ENCODE measurements at places on chromosomes 12 and 14.
A peak's percentile ranks its signal among the peaks of the same experiment; 100 is the strongest.

DNA sequence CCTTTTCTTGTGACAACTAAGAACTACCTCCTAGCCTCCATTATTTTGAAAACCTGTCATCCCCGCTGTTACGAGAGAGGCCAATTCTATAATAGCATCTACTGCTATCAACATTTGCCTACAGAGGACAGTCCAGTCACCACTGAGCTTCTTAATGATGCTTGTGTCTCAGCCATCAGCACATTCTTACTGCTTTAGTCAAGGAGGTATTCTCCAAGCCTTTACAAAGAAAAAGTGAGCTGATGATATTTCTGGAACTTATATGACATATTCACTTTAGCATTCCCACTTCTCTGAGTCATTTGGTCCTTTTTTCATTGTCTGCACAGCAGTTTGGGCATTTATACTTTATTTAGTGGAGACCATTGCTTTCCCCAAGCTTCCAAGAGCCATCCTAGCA, 497.7 kb upstream of the RPL10L start:
- DNase-seq, result peak; percentile 80

DNA sequence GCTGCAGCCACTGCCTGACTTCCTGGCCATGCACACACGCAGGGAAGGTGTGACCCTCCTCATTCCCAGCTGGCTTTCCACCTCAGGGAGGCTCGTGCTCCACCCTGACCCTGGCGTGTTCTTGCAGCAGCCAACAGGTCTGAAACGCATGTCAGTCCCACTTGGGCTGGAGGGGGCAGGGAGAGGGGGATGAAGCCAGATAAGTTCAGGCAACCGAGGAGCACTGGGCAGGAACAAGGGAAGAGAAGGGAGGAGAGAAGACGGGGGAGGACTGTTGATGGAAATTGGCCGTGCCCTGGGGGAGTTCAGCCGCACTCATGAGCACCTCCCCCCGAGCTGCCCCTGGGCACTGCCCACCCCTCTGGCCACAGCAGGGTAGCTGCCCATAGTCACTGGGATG, 182.4 kb upstream of the PRMT8 start:
- DNase-seq, result no peak

DNA sequence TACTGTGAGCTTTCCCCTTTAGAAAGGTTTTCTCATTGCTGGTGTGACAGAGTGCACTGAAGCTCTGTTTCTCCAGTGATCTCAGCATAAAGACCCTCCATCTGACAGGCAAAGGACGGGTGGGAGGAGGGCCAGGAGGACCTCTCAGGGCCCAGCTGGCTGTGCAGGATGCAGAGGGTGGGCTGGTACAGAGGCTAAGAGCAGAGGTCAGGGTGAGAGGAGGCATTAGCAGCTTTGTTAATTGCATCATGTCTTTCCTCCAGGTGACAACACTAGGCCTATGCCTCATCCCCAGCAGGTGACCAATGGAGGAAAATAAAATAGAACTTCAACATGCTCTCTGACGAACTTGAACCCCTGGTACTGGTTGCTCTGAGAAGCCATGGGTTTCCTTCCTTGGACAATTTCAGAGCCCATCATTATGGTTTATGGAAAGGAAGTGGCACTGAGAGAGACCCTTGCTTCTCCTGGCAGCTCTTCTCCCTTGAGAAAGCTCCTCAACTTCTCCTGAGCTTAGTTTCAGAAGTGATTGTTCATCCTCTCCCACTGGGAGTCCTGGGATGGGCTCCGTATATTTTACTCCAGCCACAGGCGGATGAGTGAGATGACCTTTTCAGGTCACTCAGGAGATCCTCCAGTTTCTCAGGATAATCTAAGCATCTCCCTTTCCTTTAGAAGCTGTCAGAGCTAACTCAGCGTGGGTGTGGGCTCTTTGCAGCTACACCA, 45.8 kb upstream of the ATP23 start:
- DNase-seq, result no peak

DNA sequence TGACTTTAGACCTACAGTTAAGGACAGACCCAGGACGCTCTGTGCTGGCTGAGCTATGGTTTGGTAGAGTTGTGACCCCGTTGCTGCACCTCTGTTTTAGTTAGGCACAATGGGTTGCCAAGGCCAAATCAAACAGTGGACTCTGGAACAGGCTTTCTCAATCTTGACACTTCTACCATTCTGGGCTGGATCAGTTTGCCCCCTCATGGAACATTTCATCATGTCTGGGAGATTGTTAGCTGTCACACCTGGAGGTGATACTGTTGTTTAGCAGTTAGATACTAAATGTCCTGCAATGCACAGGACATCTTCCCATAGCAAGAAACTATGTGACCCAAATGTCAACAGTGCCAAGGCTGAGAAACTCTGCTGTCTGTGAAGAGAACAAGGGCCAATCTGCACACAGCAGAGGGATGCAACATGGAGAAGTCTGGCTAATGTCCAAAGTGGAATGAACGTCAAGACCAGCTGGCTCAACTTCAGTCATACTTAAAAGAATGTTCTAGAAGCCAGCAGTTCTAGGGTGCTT, 65.6 kb upstream of the DICER1 start:
- peak; percentile 59 for DNase-seq

DNA sequence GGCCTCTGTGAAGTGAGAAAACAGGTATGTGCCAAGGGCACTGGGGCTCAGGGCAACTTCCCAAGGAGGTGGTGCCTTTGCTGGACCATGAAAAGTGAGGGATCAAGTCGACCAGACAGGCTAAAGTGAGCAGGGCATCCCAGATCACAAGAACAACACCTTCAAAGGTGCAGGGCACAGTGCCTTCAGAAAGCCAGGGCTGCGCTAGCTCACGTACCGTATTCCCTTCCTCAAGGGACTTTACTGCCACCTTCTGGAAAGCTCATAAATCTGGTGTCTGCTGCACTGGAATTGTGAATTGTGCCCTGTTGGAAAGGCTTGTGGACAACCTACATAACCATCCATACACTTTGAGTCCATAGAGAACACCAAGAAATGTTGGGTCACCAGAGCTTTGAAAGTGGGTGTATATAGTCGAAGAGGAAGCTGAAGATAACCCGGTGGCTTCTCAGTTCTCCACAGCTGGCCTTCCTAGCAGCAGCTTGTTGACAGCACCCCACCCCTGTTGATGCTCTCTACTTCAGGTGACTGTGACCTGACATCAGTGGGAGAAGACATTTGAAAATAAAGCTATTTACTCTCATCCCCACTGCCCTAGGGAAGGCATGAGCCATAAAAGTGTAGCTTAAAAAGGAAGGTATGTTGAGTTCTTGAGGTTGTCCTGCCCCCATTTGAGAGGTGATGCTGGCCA, 24.5 kb downstream of the FIGNL2 start:
- peak; percentile 45 for DNase-seq

DNA sequence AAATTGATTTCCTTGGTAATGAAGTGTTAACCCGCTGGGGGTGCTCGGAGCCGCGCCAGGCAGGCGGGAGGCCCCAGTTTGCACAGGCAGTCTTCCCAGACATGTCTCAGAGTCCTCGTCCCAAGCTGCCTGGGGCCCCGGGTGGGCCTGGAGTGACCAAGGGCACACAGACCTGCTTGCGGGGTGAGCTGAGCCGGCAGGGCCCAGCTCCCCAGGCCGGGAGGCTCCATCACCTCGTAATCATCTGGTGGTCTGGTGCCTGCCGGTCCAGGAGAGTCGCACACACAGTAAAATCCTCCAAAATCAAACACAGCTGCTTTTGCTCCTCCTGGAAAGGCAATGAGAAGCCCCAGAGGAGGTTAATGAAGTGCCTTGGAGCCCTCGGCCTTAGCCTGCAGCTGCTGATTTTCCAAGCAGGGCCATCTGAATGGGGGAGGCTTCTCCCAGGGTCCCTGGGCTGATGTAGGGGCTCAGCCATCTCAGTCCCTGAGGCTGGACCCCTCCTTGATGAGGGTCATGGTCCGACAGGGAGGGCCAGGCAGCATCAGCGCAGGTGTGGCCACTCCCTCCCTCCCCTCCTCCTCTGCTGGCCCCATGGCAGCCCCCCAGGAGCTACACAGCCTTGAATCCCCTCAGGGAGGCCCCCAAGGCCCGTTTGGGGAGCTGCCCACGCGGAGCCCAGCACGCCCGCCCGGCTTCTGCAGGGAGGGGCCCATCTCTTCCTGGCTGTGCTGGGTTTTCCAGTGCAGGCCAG, 39.4 kb upstream of the FBRSL1 start:
- no peak for DNase-seq

GRCh38 chr14:96195441-96196081, 9.1 kb upstream of the BDKRB2 start:
- no peak for DNase-seq

GRCh38 chr14:30875788-30876053, 1.4 kb downstream of the COCH start:
- no peak for DNase-seq

GRCh38 chr14:71595441-71595840, 336.8 kb upstream of the RGS6 start:
- no peak for DNase-seq

DNA sequence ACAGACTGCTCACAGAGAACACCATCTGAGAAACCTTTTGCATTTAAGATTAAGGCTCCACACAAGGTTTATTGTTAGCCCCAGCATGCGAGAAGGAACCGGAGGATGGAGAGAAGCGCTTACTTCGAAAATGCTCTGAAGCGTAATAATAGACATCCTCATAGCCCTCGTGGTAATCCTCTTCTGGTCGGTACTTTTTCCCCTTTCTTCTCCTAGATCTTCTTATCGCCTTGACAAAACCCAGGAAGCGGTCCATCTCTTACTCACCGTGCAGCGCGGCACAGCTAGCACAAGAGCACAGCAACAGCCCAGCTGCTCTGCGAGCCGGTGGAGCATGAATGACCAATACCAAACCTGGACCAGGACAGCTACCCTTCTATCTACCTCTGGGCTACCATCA, 125.1 kb upstream of the GRIP1 start:
- DNase-seq, result peak; percentile 10

DNA sequence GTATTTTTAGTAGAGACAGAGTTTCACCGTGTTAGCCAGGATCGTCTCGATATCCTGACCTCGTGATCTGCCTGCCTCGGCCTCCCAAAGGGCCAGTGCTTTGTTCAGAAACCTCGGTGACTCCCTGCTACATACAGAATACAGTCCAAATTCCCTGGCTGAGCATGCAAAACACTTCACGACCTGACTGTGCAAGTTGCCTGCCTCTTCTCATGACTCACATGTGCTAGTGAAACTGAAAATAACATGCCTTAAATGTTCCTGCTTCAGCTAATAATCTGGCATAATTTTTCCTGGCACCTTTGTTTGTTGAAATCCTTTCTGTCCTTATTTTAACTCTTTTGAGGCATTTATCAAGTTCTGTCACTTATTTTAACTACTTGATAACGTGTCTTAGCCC, 8.2 kb downstream of the DMAC2L start:
- DNase-seq, result peak; percentile 51

DNA sequence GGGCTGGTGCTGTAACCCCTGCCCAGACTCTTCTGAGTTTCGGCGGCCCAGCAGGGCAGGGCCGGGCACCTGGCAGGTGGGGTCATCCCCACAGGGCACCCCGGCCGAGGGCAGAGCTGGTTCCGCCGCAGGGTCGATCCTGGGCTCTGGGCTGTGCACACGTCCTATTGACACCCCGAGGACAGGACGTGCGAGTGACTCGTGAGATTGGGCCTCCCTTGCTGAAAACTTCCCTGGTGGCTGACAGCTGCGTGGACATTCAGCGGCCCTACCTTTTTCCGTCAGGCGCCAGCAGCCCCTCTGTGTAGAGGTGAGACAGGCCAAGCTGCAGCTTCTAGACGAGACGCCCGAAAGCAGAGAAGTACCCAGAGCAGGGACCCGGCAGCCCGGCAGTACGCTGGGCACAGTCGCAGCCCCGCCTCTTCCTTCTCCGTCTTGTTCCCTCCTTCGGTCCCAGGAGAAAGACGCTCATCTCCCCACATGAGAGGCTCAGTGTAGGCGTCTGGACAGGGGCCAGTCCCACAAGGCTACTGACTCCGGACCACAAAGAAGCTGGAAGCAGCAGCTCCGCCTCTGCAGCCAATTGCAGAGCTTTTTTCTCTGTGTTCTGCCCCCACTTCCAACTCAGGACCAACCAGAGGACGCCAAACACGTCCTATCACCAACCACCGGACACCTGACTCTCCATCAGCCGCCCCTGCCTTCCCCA, at the start of gene LRCOL1:
Gene LRCOL1 (minus strand): TSS at position 532 of the 709 bp plus-strand sequence. CDS start 4,331 bp downstream, outside the sequence.
- DNase-seq, result peak; percentile 93

GRCh38 chr14:74574090-74574433, 38.0 kb downstream of the LTBP2 start:
- DNase-seq, result peak; percentile 81

DNA sequence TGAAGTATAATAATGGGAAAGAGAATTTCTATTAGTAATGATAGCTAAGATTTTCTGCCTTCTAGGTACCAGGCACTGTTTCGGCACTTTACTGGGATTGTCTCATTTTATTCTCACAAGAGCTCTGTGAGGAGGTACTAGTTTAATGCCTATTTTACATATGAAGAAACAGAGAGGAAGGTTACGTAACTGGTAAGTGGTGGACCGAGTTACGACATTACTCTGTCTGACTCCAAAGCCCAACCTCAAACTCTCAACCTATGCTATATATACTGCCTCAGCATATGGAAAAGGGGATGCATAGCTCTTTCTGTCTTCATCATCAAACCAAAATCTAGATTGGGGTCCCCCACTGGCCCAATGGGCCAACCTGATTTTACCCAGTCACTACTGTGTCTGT, 133.5 kb downstream of the KTN1 start:
- DNase-seq, result no peak

DNA sequence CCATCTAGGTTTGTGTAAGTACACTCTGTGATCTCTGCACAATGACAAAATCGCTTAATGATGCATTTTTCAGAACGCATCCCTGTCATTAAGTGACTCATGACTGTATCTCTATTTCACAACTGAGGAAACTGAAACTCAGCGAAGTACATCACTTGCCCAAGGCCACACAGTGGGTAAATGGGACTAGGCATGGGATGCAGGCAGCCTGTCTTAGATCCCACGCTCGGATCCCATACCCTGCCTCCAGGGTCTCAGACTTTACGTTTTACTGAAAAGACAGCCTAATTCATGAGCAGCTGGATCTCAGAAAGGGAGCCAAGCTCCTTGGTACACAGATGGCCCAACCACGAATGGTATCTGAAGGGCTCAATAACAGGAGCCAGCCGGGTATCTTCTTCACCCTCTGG, 2.4 kb upstream of the MLEC start:
- DNase-seq, result no peak

DNA sequence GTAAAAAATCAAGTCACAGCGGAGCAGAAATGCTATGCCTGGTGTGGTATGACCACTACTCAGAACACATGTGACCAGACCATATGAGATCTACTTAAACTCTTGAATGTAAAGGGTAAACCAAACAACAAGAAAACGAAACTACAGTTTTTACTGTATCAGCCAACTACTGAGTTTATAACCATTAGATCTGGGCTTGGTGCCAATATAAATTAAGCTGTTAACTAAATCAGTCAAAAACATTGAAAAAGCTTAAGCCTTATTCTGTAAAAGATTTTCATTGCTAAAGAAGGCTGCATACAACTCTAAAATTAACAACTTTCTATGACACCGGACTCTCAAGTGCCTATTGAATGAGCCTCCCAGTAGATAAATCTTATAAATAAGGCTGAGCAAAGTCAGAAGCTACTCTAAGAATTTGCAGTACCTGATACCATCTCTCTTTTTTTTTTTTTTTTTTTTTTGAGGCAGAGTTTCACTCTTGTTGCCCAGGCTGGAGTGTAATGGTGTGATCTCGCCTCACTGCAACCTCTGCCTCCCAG, 35.4 kb downstream of the SPTLC2 start:
- peak; percentile 74 for DNase-seq
